ENCODE measurements at places on chromosomes 12 and 14.

DNA sequence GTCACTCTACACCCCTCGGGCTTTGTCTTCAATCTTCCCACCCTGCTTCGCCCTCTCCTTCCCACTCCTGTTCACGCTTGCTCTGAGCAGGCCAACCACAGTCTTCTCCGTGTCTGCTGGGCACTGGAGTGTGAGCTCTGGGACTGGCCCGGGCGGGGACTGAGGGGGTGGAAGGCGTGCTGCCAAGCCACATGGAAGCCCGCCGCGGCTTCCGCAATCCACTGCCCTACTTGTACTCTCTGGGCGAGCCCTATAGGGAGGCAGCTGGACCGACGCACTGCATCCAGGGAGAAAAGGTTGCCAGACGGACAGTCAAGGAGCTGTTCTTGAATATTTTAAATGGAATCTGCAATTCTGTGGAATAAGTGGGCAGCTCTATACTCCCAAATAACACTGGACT, 24.8 kb downstream of the GOLGA3 start:
- DNase-seq: no peak

DNA sequence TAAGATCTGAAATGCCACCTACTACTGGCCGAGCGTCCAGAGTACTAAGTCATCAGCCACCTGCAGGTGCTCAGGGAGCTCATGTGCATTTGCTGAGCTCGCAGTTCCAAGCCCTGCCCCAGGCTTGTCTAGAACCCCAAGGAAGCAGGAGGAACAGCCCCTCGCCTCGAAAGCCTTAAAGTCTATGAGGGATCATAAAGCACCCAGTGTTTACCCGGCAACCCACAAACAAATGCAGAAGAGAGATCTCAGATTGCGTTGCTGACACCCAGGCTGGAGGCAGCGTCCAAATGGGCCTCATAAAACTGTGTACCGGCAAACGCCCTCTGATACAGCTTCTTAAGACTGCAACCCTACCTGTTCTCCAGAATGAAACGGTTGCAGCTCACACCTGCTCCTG, 6.8 kb downstream of the KDM2B start:
- DNase-seq: no peak

DNA sequence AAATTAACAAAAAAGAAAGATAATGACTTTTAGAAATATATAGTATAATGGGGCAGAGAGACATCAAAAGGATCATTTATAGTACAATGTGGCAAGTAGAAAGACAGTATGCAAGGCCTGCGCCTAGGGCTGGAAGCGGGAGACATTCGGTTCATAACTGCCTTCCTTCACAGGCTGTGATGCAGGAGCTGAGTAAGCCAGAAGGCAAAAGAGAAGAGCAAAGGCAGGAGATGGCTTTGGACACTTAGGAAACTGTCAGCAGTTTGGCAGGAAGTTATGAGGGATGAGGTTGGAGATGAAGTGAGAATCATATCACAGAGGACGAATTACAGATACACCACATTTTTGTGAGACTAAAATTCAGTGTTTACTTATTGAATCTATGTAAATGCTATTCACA, 97.8 kb downstream of the EPS8 start:
- no peak for DNase-seq

DNA sequence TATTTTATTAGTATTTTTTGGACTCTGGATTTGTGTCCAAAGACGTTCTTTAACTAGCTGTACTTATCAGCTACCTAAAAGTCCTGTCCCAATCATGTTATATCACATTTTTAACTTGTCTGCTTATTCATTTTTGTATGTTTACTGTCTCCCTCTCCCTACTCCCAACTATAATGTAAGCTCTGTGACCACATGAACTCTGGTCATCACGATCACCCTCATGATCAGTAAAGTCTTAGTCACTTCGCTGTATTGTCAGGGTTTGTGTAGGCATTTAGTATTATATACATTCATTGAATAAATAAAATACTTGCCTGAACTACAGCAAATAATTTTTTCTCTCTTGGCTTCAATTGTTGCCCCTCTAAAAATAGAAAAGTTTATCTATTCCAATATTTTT, 211.0 kb downstream of the PIK3C2G start:
- DNase-seq: no peak

- DNase-seq: no peak
Measured at GRCh38 chr12:66915306-66915904, 236.5 kb upstream of the GRIP1 start.

DNA sequence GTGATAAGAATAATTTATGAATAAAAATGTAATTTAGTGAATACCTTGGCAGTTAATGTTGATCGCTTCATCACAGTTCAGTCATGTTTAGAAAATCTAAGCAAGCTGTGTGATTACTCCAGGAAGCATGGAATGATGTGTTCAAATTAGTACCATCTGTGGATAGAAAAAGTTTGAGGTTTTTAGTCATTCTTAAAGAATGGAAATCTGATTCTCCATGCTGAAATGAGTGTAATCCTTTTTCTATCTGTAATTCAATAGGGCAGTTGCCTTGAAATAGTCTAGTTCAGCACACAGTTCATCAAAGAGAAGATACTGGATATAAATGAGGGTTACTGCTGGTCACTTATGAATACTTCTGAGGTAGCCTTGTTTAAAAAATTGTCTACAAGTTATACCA, 127.2 kb upstream of the MYF6 start:
- DNase-seq: peak; percentile 80

DNA sequence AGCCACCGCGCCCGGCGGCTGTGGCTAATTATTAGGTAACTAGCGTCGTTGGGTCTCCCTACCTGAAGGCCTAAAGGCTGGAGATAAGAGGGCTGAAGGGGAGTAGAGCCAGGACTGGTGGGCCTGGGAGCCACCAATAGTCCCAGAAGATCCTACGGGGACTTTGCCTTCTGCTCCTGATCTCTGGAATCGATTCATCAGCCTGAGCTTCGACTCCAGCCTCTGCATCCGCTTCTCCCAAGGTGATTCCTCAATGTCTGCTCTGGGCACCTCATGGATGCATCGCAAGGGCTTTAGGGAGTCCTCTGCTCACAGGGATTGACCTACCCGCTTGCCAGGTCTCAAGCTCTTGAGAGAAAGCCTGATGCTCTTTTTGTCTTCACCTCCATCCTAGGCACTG, 14.7 kb upstream of the KDM2B start:
- DNase-seq: no peak

DNA sequence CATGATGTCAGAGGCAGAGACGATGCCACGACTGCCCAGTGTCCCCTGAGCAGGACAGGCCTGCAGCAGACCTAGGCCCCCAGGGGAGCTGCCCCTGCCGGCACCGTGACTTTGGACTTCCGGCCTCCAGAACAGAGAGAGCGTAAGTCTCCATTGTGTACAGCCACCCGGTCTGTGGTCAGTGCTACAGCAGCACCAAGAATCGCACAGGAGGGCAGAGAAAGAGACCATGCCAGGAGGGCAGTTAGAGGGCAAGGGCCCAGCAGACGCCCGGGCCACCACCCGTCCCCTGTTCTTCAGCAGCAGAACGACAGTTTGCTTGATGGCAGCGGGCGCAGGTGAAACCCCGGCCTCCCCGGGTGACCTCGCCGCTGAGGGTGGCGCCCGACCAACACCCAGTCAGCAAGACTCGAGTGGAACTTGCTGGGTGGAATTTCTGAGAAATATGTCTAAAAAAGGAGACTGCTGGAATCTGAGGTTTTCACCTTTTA, 19.7 kb downstream of the GALNT9 start:
- no peak for DNase-seq

Data from AG04450 (cell line).